ENCODE measurements at places on chromosomes 11 and 22.

DNA sequence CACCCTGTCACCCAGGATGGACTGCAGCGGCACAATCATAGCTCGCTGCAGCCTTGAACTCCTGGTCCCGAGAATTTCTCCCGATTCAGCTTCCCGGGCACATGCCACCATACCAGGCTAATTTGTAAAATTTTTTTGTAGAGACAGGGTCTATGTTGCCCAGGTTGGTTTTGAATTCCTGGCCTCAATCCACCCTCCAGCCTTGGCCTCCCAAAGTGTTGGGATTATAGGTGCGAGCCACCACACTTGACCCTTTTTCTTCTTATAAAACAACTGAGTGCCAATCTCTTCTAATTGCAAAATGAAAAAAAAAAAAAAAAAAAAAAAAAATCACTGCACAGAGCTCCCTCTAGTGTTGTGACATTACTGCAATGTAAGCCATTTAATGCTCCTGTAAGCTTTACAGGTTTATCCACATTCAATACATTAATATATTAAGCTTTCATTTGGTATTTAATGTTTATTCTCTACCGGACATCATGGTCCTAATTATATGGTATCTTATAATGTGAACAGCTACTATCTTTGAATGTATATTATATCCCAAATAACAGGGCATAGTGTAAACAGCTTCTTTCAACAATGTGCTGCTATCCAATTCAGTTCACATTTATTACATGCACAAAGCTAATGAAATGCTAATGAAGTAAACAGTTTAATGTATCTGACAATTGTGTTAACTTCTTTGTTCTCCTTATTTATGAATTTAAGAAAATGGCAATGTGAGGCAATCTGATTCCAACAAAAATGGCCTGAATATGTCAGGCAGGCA, 44.6 kb downstream of the COPB1 start:
- DNase-seq, result peak; percentile 7

- DNase-seq, result no peak
Observed at GRCh38 chr11:42674436-42674835, 637.4 kb upstream of the API5 start.

DNA sequence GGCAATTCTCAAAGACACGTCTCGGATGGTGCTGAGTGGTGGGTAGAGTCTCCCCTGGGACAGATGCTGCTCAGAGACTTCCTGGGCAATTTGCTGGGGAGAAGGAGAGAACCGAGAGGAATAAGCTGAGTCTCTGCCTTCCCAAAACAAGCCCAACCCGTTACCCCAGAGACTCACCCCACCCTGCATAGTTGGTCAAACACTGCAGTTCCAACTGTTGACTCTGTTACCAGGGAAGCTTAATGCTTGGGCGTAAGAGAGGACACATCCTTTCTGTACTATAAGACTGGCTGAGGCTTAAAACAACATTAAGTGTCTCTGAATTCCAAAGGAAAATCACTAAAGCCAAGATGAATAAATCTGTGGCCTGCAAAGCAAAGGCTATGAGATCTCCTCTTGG, 68.1 kb downstream of the CCDC81 start:
- DNase-seq, result no peak

DNA sequence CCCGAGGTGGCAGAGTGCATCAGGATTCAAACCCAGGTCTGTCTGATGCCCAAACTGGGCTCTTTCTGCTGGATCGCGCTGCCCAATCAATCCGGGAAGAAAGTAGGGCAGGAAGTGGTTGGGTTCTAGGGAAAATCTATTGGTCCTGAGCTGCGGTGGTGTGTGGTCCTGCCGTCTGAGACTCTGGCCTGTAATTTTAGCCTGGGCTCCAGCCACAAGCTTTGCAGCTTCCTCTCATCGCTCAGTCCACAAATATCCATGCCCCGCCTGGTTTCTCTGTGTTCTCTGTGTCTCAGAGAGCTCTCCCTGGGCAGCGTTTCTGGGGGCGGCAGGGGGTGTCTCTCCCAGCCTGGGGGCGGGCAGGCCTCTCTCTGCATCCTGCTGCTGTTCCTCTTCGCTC, 18.7 kb downstream of the CACNG2 start:
- DNase-seq, result no peak

DNA sequence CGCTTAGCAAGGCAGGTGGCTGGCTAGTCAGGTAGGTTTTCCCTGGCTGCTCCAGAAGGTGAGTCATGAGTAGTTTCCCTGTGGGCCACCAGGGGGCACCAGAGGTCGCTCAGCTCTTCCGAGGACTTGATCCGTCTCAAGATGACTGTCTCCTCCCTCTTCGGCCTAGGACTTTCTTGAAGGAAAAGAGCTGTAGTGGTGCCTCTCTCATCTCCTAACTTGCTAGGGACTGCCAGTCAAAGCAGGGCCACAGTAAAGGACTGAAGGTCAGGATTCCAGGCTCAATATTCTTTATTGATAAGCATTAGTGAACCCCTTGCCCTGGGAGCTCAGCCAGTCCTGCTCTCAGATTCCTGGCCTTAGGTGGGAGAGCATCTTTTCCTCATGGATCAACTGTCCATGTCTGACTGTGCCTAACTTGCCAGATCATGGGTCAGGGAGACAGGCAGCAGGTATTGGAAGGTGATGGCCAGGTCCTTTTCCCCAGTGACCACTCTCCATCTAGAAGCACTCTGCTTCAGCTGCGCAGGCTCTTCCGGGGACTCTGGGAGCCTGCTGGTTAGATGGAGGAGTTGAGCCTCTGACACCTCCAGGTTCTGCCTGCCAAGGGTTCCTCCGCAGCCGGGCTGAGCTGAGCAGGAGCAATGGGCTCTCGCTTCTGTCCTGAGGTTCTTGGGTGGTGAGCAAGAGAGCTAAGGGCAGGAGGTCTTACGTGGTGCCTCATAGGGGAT, 1.9 kb downstream of the POLD4 start:
- peak; percentile 53 for DNase-seq

DNA sequence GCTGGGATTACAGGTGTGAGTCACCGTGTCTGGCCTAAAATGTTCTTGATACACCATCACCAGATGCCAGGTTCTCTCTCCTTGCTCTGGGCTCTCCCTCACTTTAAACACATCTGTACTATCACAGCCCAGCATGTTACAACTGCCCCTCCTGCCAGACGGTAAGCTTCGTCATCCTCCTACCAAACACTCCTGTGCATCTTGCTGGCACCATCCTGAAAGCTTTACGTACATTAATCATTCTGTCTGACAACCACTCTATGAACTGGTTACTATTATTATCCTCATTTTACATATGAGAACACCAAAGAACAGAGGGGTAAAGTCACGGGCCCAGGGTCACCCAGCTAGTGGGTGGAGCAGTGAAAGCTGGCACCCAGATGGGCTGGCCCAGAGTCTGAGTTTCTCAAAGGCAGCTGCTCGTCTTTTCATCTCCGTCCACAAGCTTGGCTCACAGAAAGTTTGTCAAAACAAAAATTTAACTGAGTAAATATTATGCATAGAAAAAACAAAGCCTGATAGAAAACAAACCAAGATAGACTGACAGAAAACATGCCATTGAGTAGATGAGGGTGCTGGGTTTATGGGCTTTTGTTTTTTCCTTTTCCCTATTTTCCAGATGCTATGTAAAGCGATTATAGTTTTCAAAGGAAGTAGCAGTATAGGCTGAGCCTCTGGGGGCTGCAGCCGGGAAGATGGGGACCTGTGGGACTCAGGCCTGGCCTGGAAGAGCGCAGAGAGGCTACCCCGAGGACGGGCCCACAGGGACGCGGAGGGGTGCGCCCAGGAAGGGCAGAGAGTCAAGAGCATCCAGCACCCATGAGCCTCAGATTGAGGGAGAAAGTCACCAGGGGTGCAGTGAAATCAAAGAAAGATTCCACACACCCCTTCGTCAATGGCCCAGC, 9.5 kb downstream of the PLA2G6 start:
- no peak for DNase-seq

DNA sequence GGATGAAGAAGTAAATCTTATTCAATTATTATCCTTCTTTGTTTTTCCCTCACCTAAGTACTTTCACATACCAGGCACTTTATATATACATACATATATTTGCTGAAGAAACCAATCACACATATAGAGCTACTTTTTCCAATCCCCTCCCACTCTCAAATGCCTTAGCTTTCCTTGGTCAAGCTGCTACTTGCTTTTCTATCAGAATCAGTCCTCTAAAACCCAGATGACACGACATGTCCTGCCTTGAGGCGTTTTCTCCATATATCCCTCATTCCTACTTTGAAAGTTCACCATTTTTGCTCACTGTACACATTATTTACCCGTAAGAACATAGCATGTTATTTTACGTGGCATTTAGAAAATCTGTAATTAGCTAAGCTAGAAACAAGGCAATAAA, 5.4 kb downstream of the RAB38 start:
- no peak for DNase-seq

DNA sequence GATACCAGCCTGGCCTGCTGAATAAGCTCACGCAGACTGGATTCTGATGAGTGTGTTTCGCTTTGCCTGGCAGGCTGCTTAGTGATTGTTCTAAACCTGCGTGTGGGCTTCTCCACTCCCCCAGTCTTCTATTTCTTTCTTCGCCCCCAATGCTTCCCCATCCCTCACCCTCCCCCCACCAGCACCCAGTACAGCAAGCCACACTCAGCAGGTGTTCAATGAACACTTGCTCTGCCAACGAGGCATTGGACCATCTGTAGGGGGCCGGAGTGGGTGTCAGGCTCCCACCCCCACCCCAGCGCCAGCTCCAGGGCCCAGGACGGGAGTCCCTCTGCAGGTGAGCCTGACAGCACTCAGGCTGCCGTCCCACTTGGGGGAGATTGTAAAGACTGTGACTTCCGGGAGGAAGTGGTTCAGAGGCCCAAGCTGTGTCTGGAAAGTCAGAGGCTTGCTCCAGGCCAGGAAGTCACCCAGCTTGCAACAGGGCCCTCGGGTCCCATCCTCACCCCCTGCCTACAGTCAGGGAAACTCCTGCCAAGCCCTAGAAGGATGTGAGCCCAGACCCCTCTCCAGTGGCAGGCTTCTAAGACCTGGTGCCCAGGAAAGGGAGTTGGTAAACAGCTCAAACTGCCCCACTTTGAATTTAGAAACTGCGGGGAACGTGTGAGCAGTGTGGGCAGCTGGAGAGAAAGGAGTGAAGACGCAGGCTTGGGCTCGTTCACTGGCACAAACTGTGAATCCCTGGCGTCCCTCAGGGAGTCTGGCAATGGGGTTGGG, 66.3 kb upstream of the PRDM11 start:
- DNase-seq, result no peak

GRCh38 chr11:96338910-96339705, 3.9 kb downstream of the MAML2 start:
- no peak for DNase-seq

DNA sequence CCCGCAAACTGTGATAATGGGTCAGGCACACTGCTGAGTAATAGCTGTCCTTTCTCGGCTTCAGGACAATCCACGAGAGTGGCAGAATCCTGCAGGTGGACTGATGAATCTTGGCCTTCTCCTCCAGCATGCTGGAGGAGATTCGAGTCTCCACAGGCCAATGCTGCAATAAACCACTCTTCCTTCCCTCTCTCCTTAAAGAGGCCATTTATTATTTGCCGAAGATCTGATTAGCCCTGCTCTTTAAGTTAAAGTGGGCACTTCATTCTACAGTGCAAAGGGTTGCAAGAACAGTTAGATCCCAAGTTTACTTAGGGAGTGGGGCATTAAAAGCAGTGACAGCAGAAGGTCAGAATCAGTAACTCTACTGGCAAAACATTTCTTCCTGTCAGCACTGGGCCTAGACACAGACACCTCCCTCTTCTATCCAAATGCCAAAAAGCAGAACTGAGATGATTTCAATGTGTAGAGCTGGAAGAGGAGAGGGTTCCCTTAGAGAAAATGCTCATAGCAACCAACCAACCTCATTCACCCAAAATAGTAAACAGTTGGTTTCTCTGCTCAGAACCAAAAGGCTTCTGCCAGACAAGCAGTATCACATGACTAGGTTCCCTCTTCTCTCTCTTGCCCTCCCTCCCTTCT, 121.7 kb downstream of the SGSM3 start:
- DNase-seq, result no peak

GRCh38 chr11:81700076-81700475, 1033.6 kb downstream of the FAM181B start:
- no peak for DNase-seq

- peak; percentile 47 for DNase-seq
Observed at GRCh38 chr11:101436511-101437142, 147.2 kb downstream of the TRPC6 start.

DNA sequence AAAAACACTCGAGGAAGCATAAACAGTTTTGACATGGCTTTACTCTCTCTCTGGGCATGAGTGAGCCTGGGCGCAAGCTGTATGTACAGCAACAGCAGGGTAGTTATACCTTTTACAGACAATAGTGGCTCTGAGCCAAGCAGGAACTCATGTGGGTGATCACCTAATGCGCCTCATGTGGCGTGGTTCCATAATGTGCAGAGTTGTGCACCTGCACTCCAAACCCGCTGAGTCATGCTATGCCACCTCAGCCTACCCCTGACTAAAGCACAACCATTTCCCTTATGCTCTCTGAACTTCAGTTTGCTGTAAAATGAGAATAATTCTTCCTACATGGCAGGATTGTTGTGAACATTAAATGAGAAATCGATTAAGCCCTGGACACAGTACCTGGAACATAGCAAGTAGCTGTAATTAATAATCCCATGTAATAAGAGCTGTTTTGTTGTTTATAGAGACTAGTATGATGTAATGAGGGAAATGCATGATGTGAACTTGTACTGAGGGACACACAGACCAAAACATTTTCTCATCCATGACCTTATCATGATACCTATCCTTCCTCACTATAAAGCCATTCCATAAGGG, 71.6 kb downstream of the CCDC34 start:
- DNase-seq, result peak; percentile 29

GRCh38 chr11:47147250-47147649, 29.4 kb downstream of the ARFGAP2 start:
- DNase-seq, result no peak

DNA sequence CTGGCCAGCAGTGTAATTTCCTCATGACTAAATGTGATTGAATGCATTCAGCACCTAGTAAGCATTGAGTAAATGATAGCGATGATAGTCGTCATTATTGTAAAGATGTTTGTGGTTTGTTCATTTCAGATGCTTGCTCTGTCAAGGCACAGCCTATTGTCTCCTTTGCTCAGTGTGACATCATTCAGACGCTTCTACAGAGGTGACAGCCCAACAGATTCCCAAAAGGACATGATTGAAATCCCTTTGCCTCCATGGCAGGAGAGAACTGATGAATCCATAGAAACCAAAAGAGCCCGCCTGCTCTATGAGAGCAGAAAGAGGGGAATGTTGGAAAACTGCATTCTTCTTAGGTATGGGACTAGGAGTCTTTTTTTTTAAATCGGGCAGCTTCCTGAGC, 7.6 kb downstream of the SDHAF2 start:
- DNase-seq, result no peak
